Caco-2 (cell line): ENCODE measurements at places on chromosomes 7 and 10. TPM values are rescaled to one million over a fixed set of nuclear protein-coding genes. Genes with fewer than 3 reads are reported as not detected.

DNAH11 gene
- 1.3 and 2.0 TPM in 2 replicates for total RNA-seq

MYL7 gene
- 16.2 and 22.4 TPM in 2 replicates for total RNA-seq

OPN1SW gene
- not detected in 2 replicates for total RNA-seq

TUBB8 gene
- 0.37 TPM in 1 of 2 replicates, not detected in the other for total RNA-seq

CACNB2 gene
- total RNA-seq = 0.98 and 1.8 TPM in 2 replicates

FAM149B1 gene
- 13.2 and 14.1 TPM in 2 replicates for total RNA-seq

- DNase-seq = no peak
- H3K27me3 ChIP-seq = no peaks in the 10 kb centered on the region; the same call in 1 of the 2 replicates
- no peaks in the 10 kb centered on the region for H3K36me3 ChIP-seq
- no peak overlapping the region for H3K4me3 ChIP-seq
- no peaks in the 10 kb centered on the region for H3K4me1 ChIP-seq
Measured at GRCh38 chr7:132393789-132394261, 182.4 kb downstream of the PLXNA4 start.

DNA sequence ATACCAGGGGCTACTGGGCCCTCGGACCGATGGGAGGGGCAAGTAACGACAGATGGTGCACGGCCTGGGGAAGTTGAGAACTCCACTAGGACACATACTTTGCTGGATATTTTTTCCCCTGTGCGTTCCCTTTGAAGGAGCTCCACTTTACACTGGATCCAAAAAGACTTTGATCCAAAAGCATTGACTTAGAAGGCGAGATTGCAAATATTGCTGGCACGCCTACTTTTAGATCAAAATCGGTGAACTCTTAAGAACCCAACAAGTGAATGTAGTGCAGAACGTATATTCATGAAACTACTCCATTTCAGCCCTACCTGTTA lies 436 bp upstream of the SLC25A13 start:
- H3K36me3 ChIP-seq = no peaks in the 10 kb centered on the region
- H3K27ac ChIP-seq = peak overlapping the region; percentile 89
- peak overlapping the region; percentile 90 for H3K4me3 ChIP-seq
- DNase-seq = no peak

- H3K36me3 ChIP-seq = no peaks in the 10 kb centered on the region
- peak; percentile 29 for DNase-seq
Measured at GRCh38 chr7:74115326-74115725, 31.7 kb downstream of the LIMK1 start.

DNA sequence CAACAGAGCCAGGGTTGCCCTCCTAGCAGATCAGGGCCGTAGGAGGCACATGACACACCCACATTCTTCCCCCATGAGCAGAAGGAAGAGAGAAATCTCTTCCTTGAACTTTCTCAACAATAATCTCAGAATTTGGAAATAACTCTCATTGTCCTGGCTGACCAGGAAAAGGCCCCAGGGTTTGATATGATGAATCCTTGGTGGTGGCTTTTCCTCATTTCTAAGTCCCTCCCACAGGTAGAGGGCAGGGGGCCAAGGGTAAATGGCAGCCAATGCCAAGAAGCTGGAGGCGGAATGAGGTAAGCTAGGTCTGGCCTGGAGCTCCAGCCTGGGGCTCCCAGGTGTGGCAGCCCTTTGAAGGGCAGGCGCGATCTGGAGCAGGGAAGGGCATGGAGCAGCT lies 67.8 kb downstream of the GRB10 start:
- no peak for DNase-seq
- no peak overlapping the region for H3K4me3 ChIP-seq
- no peaks in the 10 kb centered on the region for H3K36me3 ChIP-seq

DNA sequence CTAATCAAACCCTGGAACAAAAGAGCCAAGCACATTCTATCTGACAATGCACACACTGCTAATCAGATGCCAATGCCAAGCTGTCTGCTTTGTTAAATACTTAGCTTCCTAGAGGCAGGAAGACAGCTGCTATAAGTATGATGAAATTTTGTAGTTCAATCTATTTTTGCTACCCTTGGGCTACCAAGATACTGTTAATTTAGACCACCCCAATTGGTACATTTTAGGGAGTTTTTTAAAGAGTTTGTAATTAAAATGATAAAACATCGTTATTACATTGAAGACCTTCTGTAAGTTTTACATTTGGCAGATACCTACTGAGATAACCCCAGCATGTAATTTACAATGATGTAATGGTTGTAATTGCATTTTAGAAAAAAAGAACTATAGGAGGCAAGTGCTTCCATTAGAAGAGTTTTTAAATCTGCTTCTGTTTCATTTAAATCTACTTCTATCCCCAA lies 268.5 kb downstream of the ADK start:
- H3K27ac ChIP-seq = no peak overlapping the region
- no peaks in the 10 kb centered on the region for H3K4me1 ChIP-seq
- H3K4me3 ChIP-seq = no peak overlapping the region
- no peaks in the 10 kb centered on the region for H3K27me3 ChIP-seq

DNA sequence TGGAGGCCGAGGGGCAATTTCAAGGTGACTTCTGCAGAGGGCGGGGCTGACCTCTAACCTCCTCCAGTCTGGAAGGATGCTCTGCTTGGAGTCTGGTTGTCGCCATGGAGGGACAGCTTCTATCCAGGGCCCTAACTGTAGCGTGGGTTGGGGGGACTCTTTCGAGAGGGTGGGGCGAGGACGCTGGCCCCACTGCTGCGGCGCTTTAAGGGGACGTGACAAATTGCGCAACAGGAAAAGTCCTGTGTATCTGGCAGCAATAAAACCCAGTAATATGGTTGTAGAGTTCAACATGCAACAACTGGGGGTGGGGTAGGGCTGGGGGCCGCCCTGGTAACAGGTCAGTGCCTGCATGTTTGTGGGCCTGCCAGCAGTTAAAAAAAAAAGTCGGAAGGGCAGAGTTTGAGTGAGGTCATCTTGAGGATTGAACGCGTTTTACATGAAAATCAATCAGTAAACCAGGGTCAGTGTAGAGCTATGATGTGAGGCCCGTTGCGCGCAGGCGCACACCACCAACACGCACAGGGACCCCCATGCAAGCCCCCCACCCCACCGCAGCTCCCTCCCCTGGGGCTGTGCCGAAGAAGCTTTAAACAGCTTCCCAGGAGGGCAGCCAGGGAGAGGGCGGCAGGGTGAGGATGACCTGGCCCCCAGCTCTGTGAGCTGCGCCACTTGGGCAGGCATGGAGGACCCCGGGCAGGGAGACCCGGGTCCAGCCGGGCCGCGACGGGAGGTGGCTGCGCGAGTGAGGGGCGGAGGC lies 4.3 kb downstream of the SHH start:
- H3K27me3 ChIP-seq = peaks cover 4% of the 10 kb centered on the region
- peak; percentile 53 for DNase-seq
- peak overlapping the region; percentile 82 for H3K27ac ChIP-seq
- H3K4me1 ChIP-seq = peaks cover 42% of the 10 kb centered on the region
- H3K4me3 ChIP-seq = peak overlapping the region; percentile 48
- H3K36me3 ChIP-seq = no peaks in the 10 kb centered on the region

GRCh38 chr10:68700197-68700596 lies 20.8 kb upstream of the CCAR1 start:
- H3K27me3 ChIP-seq = no peaks in the 10 kb centered on the region
- DNase-seq = no peak
- H3K4me1 ChIP-seq = no peaks in the 10 kb centered on the region

DNA sequence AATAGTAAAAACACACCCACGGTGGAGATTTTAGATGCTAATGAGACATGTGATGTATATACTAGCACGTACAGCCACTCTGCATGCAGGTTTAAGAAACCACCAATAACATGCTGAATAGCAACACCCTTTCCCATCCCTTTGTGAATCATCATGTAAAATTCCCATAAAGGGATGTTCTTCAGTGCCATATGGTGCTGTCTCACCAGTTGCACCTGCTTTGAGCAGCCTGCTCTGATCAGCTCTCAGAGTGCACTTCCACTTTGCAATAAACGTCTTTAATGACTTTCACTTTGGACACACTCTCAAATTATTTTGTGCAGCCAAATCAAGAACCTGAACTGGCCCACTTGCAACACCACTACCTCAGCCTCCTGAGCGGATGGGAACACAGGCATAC lies 615.0 kb downstream of the ANKRD7 start:
- H3K27ac ChIP-seq = no peak overlapping the region
- H3K27me3 ChIP-seq = no peaks in the 10 kb centered on the region
- no peaks in the 10 kb centered on the region for H3K4me1 ChIP-seq
- no peak overlapping the region for H3K4me3 ChIP-seq
- H3K36me3 ChIP-seq = no peaks in the 10 kb centered on the region
- no peak for DNase-seq

- H3K4me3 ChIP-seq = no peak overlapping the region
- H3K4me1 ChIP-seq = peaks cover 28% of the 10 kb centered on the region
- no peaks in the 10 kb centered on the region for H3K27me3 ChIP-seq
- H3K27ac ChIP-seq = peak overlapping the region; percentile 96
- H3K36me3 ChIP-seq = no peaks in the 10 kb centered on the region
Measured at GRCh38 chr10:72259491-72260238, 14.1 kb upstream of the DDIT4 start.

DNA sequence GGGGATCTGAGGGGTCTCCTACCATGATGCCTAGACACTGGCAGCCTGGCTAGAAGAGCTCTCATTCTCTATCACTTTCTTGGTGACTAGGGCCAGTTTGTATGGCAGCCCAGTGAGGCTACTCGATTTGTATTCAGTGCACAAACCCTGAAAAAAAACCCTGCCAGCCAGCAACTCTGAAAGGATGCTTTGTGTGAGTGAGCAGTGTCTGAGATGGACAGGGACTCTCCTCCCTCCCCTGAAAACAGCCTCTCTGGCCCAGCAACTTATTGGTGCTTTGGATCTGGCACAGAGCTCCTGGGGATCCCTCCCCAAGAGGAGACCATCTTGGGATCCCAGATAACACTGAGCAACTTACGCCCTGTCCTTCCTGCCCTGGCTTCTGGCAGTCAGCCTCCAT lies 10.8 kb upstream of the LRRC4 start:
- H3K4me1 ChIP-seq = no peaks in the 10 kb centered on the region
- no peak overlapping the region for H3K27ac ChIP-seq
- no peaks in the 10 kb centered on the region; the same call in none of the 2 replicates for H3K36me3 ChIP-seq
- no peaks in the 10 kb centered on the region for H3K27me3 ChIP-seq
- H3K4me3 ChIP-seq = no peak overlapping the region
- no peak for DNase-seq

DNA sequence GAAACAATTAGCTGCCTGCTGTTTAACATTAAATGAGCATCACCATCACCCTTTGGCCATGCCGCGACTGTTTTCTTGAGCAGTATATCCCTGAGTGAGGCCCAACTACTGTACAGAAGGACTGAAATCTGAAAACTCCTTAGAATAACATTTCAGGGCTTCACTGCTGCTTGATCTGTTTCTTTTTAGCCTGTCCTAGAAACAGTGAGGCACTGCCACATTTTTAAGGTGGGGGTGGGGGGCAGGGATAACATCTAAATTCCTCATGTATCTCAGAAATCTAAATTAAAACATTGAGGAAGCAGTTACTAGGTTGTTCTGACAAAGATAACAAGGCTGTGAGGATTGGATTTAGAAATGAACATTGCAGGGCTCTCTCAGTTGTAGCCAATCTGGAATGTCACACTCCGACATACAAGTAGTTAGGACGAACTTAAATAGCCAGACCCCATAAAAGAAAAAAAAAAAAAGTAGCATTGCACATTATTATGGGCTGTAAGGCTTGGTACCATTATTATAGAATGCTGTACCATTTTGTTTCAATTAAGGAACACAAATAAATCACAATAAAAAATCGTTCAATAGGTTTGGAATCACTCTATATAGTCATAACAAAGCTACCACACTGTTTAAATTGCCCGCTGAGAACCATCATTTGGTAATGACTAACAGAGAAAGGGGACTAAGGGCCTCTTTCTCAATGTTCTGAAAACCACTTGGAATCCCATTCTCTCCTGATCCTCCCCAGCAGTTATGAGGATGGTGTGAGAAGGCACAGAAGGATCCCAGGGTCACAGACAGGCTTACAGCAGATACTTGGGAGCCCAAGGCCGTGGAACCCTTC lies 256.1 kb downstream of the INHBA start:
- no peaks in the 10 kb centered on the region for H3K36me3 ChIP-seq
- no peak overlapping the region for H3K27ac ChIP-seq
- DNase-seq = no peak
- H3K4me1 ChIP-seq = no peaks in the 10 kb centered on the region
- no peak overlapping the region for H3K4me3 ChIP-seq

DNA sequence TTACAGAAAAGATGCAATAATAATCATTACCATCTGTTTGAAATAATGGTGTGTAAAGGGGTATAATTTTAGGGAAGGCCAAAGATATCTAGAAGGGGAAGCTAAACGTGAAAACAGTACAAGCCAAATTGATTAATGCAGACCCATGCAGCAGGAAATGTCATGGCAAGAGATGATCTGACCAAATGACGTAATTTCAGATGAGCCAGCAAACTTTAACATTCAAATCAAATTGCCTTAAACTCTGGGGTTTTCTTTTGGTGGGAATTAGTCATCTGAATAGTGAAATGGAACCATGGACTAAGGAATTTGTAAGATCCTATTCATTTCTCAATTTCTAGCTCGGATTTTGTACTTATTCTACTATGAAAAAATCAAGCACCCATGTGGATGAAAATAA lies 21.4 kb upstream of the SCIN start:
- no peak overlapping the region for H3K4me3 ChIP-seq
- H3K27ac ChIP-seq = no peak overlapping the region
- H3K36me3 ChIP-seq = no peaks in the 10 kb centered on the region
- no peaks in the 10 kb centered on the region for H3K27me3 ChIP-seq

DNA sequence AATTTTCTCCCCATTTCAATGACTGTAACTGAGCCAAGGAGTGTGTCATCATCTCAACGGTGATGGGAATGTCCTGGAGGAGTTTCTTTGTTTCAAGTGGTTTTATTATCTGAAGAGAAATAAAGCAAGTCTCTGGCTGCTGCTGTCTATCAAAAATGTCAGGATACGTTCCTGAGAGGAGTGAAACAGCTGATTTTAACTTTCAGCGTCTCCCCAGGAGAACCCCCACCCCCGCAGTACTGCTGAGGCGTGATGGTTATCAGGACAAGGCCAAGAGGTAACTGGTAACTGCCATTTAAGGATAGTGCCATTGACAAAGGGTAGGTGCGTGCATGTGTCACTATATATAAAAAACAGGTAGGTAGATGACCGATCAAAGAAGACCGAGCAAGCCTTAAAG lies 70.3 kb upstream of the LRGUK start:
- H3K27me3 ChIP-seq = no peaks in the 10 kb centered on the region
- DNase-seq = no peak
- H3K36me3 ChIP-seq = no peaks in the 10 kb centered on the region
- no peaks in the 10 kb centered on the region for H3K4me1 ChIP-seq
- H3K27ac ChIP-seq = no peak overlapping the region

GRCh38 chr10:5534051-5534821 lies 9.5 kb downstream of the CALML3 start:
- H3K4me3 ChIP-seq = no peak overlapping the region
- H3K4me1 ChIP-seq = peaks cover 23% of the 10 kb centered on the region
- H3K36me3 ChIP-seq = no peaks in the 10 kb centered on the region
- no peaks in the 10 kb centered on the region for H3K27me3 ChIP-seq
- DNase-seq = peak; percentile 30
- H3K27ac ChIP-seq = no peak overlapping the region

GRCh38 chr10:88582806-88583583 lies at the start of gene RNLS:
RNLS (minus strand) TSS chr10:88583318.
- peak; percentile 76 for DNase-seq
- H3K36me3 ChIP-seq = no peaks in the 10 kb centered on the region
- no peaks in the 10 kb centered on the region for H3K4me1 ChIP-seq
- H3K4me3 ChIP-seq = peak within 1 kb of the TSS; percentile 74
- peak within 1 kb of the TSS; percentile 85 for H3K27ac ChIP-seq
